ENCODE measurements at places on chromosomes 7 and 10.

- peak; percentile 43 for DNase-seq
Observed at GRCh38 chr10:3723766-3724165, 61.2 kb downstream of the KLF6 start.

DNA sequence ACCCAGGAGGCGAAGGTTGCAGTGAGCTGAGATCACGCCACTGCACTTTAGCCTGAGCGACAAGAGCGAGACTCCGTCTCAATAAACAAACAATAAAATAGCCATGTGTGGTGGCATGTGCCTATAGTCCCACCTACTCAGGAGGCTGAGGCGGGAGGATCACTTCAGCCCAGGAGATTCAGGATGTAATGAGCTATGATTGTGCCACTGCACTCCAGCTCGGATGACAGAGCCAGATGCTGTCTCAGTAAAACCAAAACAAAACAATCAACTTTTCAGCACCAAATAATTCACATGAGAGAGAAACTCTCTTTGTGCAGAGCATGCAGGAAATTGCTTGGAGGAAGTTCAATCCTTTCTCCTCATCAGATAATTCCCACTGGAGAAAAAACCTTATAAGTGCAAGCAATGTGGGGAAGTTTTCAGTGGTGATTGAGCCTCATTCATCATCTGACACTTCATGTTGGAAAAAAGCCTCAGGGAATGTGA is 13.4 kb upstream of the FIS1 start:
- peak; percentile 41 for DNase-seq

DNA sequence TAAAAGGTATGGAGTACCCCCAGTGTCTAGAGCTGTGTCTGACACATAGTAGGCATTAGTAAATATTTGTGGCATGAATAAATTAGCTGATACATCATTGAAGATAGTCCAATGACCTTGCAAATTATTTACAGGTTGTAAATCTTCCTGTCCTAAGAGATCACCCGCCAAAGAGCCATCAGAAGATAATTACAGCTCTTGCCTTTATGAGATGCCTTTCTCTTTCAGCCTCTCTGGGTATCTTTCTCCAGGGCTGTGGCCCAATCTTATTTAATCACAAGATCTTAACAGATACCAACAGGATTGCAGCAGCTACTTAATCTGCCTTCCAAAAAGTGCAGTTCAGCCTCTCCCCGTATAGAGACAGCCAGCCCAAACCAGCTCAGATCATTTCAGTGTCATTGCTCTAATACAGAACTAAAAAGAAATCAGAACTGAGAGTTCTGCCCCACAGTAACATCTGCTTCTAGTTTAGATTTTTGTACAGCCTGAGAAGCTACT is 41.5 kb downstream of the MYOF start:
- peak; percentile 82 for DNase-seq

DNA sequence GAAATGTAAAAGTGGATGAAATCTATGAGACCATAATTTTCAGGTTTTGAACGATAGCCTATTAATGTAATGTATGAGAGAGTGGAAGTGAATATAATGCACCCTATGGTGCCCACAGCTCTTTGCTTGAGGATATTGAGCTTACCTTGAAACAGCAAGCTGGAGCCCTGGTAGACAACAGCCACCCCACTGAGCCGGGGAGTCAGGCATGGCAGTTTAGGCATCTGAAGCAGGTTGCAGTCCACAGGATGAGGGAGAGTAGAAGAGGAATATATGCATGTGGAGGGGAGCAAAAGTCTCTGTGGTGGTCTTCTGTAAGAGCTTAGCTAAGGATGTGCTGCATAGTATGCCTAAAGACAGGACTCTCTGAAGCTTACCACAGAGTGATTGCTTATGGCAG is 817.3 kb downstream of the DNAJB9 start:
- no peak for DNase-seq

GRCh38 chr10:77164616-77165311 is 472.8 kb downstream of the KCNMA1 start:
- peak; percentile 86 for DNase-seq

DNA sequence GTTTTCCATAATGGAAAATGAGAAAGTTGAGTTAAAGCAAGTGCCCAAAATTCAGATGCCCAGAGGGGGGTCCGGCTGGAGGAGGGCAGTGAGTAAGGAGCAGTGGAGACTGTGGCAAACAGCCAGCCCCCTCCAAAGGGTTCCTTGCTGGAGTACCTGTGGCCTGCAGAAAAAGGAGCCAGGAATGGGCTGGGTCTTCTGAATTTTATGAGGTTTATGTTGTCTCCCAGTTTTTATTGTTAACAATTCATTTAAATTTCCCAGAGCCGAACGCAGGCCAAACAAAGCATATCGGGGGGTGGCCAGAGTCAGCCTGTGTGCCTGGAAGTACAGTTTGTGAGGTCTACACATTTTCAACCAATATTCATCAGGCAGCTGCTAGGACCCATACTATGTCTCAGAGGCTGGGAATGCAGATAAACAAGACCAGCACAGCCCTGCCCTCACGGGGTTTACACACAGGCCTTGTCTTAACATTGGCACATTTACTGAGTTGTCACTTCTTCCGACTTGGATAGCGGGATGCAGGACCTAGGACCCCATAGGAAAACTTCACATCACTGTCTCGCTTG is 12.9 kb upstream of the CSGALNACT2 start:
- no peak for DNase-seq

All from EH (cell line).